ENCODE measurements at places on chromosomes 5 and 9. TPM values are rescaled to one million over a fixed set of nuclear protein-coding genes. Genes with fewer than 3 reads are reported as not detected.

PDGFRB gene
- 21.9 TPM for polyA plus RNA-seq

DNA sequence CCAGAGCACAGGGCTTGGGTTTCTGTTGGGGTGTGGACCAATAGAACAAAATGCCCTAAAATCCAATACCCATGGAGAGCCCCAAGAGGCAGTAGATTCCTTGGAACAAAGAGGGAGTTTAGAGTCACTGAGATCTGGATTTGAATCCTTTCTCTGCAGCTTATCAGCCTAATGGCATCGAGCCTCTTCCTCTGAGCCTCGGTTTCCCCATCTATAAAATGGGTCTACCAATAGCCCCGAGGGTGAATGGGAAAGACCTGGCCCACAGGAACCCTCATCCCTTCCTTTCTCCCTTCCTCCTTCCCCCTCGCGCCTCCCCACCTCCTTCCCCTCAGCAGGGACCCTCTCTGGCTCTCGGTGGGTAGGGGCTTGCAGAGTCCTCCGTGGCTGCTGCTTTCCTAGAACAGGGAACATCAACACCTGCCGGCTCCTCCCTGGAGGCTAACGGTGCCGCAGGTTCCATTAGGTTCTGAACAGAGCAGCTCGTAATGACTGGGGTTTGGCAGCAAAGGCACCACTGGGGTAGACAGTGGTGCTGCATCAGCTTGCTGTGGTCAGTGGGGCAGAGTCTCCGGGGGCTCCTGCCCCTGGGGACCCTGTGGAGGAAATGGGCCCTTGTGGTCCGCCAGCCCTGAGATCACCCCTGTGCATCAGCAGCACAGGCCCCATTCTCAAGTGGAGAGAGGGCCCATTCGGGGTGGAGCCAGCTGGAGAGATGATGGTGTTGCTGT, 40.3 kb downstream of the NEK6 start:
- no peak for DNase-seq

DNA sequence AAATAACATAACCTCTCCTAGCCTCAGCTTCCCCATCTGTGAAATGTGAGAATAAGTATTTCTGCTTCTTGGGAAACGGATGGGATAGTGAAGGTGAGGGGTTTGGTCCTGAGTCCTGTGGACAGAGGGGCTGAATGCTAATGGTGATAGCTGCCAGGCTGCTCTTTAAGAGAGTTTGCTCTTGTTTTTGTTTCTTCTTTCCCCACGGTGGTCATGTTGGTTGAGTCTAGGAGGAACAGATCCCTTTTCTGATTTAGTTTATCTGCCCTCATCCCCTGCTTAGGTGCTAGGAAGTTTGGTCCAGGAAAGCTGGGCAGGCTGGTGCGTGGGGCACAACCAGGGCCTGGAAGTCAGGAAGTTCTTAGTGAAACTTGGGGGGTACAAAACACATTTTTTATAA, 7.7 kb upstream of the PITX1 start:
- no peak for DNase-seq

- peak; percentile 39 for DNase-seq
Measured at GRCh38 chr5:106880656-106881055, 790.1 kb downstream of the EFNA5 start.

DNA sequence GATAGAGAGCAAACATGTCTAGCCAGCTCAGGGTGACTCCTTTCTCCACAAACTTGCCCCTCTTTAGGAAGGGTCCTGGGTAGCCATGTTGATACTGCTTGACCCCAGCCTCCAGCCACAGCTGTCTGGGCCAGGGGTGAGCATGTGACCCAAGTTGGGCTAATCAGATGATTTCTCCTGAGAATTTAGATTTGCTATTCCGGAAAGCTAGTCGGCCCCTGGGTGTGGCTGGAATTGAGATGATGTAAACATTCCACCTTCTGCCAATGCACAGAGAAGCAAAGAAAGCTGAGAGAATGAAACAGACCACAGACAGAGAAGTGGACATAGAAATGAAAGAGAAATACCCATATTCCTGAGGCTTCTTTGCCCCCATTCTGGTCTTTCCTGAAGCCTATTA, 17.8 kb upstream of the B4GALT1 start:
- DNase-seq, result peak; percentile 24

GRCh38 chr9:71183251-71183650, 61.8 kb upstream of the TRPM3 start:
- no peak for DNase-seq

DNA sequence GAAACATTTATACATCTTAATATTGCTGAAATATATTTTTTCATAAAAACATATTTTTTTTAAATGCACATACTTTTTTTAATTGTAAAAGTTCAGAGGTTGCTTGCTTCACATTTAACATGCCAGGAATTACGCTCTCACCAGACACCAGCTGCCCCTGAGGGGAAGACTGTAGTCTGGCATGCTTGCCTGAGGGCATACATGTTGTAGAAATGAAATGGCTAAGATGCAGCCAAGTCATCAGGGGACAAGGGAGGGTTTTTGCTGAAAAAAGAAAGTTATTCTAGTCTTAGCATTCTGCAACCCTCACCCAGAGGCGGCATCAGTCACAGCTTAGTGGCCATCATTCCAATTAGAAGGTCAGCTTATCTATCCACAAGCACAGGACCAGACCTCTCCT, 426.7 kb upstream of the FTMT start:
- DNase-seq, result no peak

DNA sequence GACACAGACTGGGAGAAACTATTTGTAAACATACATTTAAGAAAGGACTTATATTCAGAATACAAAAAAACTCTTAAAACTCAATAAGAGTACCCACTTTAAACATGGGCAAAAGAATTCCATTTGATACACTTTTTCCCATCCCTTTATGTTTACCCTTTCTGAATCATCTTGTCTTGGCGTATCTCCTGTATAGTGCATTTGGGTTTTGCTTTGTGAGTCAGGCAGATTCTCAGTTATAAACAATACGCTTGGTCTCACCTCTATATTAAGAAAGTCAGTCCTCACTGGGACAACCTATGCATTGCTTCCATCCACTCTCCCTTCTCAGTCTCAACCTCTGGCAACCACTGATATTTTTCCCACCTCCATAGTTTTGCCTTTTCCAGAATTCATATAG, 27.3 kb upstream of the ADAMTS6 start:
- DNase-seq, result no peak

DNA sequence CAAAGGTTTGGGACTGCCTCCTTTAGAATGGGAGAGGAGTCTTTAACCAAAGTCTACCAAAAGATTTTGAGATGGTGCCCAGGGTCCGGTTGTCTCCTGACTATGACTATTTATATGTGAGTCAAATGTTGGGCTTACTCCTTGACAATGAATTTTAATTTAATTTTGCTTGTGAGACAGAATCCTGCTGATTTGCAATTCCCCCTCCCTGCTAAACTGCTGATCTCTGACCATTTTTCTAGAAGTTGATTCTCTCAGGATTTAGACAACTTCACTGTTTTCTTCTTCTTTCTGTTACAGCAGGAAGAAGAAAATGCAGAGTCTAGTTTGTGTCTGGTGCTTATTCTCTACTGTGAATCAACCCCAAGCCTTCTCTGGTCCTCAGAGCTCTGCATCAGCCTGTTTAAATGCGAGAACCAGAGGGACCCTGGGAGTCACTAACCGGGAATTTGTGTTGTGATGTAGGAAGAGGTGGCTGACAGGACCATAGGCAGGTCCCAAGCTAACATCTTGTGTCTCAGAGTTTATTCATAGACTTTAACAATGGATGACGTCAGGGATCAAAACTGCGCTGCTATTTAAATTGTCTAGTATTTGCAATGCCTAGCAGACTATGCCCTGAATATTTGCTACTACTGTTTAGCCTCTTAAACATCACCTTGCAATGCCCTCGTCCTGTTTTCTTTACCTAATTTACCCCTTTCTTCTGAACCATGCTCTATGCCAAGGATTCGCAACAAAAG, 124.0 kb upstream of the TAF11L2 start:
- no peak for DNase-seq
